ENCODE measurements at places on chromosomes 13 and 19. TPM values are rescaled to one million over a fixed set of nuclear protein-coding genes. Genes with fewer than 3 reads are reported as not detected.

Gene OXGR1
- not detected for total RNA-seq

Gene TEAD2
- total RNA-seq, result not detected

Gene C19orf18
- 0.34 TPM for total RNA-seq

Gene CEACAM16
- total RNA-seq, result not detected

Gene HPN
- not detected for total RNA-seq

Gene PSG4
- not detected for total RNA-seq

Gene SLC25A41
- not detected for total RNA-seq

- peaks cover 60% of the 10 kb centered on the region for H3K36me3 ChIP-seq
- no peaks in the 10 kb centered on the region for H3K27me3 ChIP-seq
- DNase-seq, result peak; percentile 89
- H3K4me3 ChIP-seq, result peak overlapping the region; percentile 66
- H3K27ac ChIP-seq, result peak overlapping the region; percentile 98
- H3K4me1 ChIP-seq, result peaks cover 78% of the 10 kb centered on the region
Measured at GRCh38 chr13:99314640-99315176, 7.5 kb upstream of the GPR183 start.

DNA sequence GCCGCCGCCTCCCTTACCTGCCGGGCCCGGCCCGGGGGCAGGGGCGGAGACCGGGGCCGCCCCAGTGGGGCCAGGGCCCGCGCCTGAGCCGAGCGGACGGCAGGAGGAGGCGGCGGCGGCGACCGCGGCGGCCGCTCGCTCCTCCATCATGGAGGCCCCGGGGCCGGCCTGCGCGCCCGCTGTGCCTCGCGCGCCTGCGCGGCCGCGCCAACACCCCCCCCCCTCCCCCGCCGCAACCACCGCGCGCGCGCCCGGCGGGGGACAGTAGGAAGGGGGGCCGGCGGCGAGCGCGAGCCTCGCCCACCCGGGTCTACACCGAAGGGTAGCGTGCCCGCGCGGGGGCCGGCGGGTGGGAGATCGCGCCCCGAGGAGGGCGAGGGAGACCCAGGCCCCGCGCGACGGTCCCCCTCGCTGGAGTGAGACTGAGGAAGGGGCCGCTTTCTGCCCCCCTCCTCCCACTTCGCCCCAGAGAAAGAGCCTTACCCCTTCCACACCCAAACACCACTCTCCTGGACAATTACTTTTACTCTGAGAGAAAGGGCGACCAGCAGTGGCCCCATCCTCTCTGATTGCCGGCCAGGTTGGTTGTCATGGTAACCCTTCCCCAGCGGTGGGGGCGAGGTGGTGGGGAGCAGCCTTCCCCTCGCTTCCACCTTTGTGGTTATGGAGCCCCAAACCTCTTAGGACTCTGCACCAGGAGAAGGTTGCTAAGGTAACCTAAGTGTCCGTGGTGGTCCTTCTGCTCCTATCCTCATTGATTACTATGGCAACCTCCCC lies at the start of gene STRN4:
Gene STRN4 (minus strand): TSS at position 170 of the 777 bp plus-strand sequence. CDS start 20 bp downstream, at position 150.
- no peaks in the 10 kb centered on the region for H3K27me3 ChIP-seq
- H3K36me3 ChIP-seq, result peaks cover 10% of the 10 kb centered on the region
- H3K4me3 ChIP-seq, result peak within 1 kb of the TSS; percentile 91
- peak within 1 kb of the TSS; percentile 88 for H3K27ac ChIP-seq
- peak; percentile 63 for DNase-seq
- peaks cover 47% of the 10 kb centered on the region for H3K4me1 ChIP-seq

DNA sequence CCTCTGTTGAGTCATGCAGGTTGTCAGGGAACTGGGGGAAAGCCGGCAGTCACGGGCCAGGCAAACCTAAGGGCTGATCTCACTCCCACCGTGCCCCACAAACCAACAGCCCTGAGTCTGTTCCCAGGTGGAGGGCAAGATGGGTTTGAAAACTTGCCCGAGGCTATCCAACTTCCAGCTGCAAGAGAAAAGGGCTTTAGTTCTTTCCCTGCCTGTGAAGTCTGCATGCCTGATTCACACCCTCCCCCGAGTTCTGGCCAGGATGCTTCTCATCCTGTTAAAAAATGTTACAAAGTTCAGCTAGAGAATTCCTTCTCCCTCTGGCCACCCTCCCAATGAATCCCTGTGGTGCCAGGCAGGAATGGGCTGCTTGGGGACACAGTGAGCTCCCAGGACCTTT lies 33.1 kb downstream of the MYO16 start:
- H3K27ac ChIP-seq, result no peak overlapping the region
- H3K4me1 ChIP-seq, result no peaks in the 10 kb centered on the region
- H3K4me3 ChIP-seq, result no peak overlapping the region

DNA sequence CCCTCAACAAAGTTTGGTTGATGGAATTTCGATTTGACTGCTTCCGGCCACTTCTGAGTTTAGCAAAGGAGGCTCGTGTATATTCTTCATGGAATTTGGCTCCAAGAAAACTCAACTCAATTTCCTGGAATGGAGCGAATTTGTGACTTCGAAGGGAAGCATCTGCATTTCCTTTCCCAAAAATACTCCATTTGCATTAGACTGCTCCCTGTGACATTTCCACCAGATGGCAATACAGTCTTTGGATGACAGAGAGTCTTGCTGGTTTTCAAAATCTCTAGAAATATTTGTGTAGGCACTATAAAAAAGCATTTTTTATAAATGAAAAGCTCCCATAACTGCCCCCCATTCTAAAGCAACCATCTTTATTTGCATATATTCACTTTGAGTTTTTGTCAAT lies 4.1 kb downstream of the C1QTNF9 start:
- no peaks in the 10 kb centered on the region for H3K36me3 ChIP-seq
- H3K27me3 ChIP-seq, result no peaks in the 10 kb centered on the region
- H3K4me1 ChIP-seq, result no peaks in the 10 kb centered on the region
- H3K4me3 ChIP-seq, result no peak overlapping the region

GRCh38 chr13:113814435-113814821 lies 49.4 kb downstream of the GAS6 start:
- DNase-seq, result no peak
- no peak overlapping the region for H3K4me3 ChIP-seq
- peaks cover 15% of the 10 kb centered on the region for H3K36me3 ChIP-seq
- peaks cover 18% of the 10 kb centered on the region for H3K4me1 ChIP-seq
- peaks cover 3% of the 10 kb centered on the region for H3K27me3 ChIP-seq

DNA sequence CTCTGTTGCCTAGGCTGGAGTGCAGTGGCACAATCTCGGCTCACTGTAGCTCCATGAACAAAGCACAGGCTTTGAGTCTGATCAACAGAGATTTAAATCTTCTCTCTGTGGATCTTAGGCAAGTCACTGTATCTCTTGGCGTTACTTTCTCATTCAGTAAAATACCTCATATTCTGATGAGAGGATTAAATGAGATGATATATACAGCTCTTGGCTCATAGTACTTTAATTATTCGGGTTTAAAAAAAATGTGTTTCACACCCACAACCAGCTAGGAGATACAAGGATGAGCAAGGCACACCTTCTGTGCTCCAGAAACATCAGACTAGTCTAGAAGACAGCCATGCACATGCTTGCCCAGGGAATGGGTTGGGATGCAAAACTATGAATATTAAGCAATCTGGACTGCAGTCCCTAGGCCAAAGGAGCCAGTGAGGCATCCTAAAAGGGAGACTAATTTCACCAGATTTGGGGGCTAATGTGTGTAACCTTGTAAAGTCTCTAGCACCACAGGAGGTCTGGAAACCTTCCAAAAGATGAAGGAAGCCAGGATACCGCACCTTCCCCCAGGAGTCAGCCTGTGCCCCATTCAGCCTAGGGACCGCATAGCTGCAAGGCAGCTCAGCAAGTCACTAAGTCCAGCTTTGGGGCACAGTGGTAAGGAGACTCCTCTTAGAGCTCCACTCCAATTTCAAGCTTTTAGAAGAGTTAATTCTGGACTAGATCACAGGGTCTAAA lies 2.5 kb downstream of the VPS36 start:
- no peak overlapping the region for H3K4me3 ChIP-seq
- H3K36me3 ChIP-seq, result peaks cover 6% of the 10 kb centered on the region
- DNase-seq, result no peak

DNA sequence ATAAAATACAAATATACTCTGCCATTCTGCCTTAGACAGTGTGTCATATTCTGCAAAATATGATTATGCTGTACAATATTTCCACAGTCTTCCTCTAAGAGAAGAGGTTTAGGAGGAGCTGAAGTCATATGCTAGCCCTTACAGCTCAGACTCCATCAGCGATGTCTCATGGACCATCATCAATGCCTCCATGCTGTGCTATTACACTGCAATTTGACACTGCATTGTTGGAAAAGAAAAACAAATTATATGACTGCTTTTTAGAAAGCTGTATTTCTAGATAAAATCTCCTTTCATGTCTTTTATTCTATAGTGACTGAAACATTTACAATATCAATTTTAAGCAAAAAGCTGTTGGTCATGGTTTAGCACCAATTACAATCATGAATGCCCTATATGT lies 1089.4 kb upstream of the MIR17HG start:
- no peaks in the 10 kb centered on the region for H3K4me1 ChIP-seq
- no peak overlapping the region for H3K27ac ChIP-seq

- no peaks in the 10 kb centered on the region for H3K36me3 ChIP-seq
- no peak overlapping the region for H3K27ac ChIP-seq
- no peak for DNase-seq
- no peaks in the 10 kb centered on the region for H3K4me1 ChIP-seq
- peaks cover 5% of the 10 kb centered on the region for H3K27me3 ChIP-seq
- H3K4me3 ChIP-seq, result no peak overlapping the region
Measured at GRCh38 chr19:13700621-13701020, 63.7 kb upstream of the MRI1 start.

- DNase-seq, result no peak
- H3K36me3 ChIP-seq, result no peaks in the 10 kb centered on the region
- no peak overlapping the region for H3K4me3 ChIP-seq
Measured at GRCh38 chr19:20250627-20251026, 83.6 kb downstream of the ZNF486 start.

DNA sequence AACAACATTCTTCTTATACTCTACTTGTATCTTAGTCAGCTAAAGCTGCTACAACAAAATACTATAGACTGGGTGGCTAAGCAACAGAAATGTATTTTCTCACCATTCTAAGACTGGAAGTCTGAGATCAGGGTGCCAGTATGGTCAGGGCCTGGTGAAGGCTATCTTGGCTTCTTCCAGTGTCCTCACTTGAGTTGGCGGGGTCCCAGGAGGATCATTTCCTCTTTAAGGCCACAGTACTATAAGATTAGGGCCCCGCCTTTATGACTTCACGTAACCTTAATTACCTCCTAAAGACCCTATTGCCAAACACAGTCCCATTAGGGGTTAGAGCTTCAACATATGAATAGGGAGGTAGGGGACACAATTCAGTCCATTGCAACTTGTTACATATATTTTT lies 30.7 kb upstream of the DOCK9 start:
- peaks cover 34% of the 10 kb centered on the region for H3K4me1 ChIP-seq
- H3K4me3 ChIP-seq, result no peak overlapping the region
- H3K27ac ChIP-seq, result no peak overlapping the region
- H3K27me3 ChIP-seq, result no peaks in the 10 kb centered on the region
- no peak for DNase-seq
- H3K36me3 ChIP-seq, result no peaks in the 10 kb centered on the region

DNA sequence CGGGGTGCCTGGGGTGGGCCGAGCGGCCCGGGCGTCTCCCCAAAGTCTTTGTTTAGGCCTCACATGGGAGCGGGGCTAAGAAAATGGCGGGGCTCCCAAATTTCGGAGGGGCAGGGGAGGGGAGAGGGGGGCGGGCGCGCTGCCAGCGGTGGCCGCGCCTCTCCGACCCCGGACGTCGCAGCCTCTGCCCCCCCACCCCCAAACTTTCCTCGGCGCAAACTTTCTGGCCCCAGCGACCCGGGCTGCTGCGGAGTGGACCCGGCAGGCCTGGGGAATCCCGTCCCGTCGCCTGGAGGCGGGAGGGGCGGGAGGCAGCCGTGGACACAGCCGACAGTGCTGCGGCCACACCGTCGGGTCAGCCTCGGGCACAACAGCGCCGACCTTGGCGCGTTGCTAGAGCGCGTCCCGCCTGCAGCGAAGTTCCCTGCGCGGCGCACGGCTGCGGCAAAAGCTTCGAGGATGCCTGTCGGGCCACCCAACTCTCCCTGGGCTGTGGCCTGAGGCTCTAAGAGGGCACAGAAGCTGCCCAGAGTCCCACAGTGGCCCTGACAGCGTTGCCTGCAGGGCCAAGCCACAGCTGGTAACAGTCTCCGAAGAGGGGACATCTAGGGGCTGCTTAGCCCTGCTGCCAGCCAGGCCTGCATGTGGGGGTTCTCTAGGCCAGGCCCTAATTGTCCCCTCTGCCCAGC lies 1.3 kb downstream of the NFIX start:
- DNase-seq, result no peak
- H3K4me3 ChIP-seq, result peak overlapping the region; percentile 74
- H3K27me3 ChIP-seq, result peaks cover 8% of the 10 kb centered on the region
- H3K4me1 ChIP-seq, result peaks cover 8% of the 10 kb centered on the region
- no peaks in the 10 kb centered on the region for H3K36me3 ChIP-seq

GRCh38 chr13:25059958-25060357 lies 36.0 kb upstream of the PABPC3 start:
- no peak for DNase-seq
- H3K36me3 ChIP-seq, result no peaks in the 10 kb centered on the region

DNA sequence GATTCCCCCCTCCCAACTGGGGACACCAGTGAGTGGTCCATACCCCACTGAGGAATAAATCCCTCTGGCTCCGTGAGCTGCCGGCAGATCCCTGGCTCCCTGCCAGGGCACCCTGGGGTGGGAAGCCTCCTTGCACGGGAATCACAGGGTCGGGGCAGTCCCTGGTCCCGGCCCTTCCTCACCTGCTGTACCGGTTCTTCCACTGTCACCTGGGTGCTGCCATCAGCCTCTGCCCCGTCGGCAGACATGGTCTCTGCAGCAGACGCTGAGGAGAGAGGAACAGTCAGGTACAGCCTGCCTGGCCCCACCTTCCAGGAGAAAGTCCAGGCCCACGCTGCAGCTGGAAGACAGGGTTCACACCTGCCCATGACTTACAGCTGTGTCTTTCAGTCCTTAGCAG lies 6.3 kb downstream of the PLIN3 start:
- no peaks in the 10 kb centered on the region for H3K4me1 ChIP-seq
- no peak overlapping the region for H3K27ac ChIP-seq
- no peaks in the 10 kb centered on the region for H3K27me3 ChIP-seq
- DNase-seq, result no peak
- H3K36me3 ChIP-seq, result no peaks in the 10 kb centered on the region

DNA sequence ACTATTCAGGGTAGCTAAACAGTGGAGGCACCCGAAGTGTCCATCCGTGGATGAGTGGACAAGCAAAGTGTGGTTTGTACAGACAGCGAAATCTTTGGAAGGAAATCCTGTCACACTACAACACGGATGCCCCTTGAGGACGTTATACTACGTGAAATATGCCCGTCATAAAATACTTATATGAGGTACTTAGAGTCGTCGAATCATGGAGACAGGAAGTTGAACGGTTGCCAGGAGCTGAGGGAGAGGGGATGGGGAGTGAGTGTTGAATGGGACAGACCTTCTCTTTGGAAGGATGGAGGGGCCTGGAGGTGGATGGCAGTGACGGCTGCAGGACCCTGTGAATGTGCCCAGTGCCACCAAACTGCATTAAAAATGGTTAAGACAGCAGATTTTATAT lies 11.6 kb downstream of the ATP4B start:
- H3K4me1 ChIP-seq, result peaks cover 12% of the 10 kb centered on the region
- no peak overlapping the region for H3K4me3 ChIP-seq
- no peak overlapping the region for H3K27ac ChIP-seq
- DNase-seq, result no peak
- no peaks in the 10 kb centered on the region for H3K27me3 ChIP-seq

- H3K27me3 ChIP-seq, result no peaks in the 10 kb centered on the region
- H3K27ac ChIP-seq, result no peak overlapping the region
- no peak for DNase-seq
- H3K36me3 ChIP-seq, result no peaks in the 10 kb centered on the region
- no peak overlapping the region for H3K4me3 ChIP-seq
Measured at GRCh38 chr13:109156181-109156935, 526.9 kb downstream of the MYO16 start.
